CD4-positive, alpha-beta T cell treated with Interleukin-17A for 4 hours (primary cell): ENCODE measurements at places on chromosomes 11 and 22.

DNA sequence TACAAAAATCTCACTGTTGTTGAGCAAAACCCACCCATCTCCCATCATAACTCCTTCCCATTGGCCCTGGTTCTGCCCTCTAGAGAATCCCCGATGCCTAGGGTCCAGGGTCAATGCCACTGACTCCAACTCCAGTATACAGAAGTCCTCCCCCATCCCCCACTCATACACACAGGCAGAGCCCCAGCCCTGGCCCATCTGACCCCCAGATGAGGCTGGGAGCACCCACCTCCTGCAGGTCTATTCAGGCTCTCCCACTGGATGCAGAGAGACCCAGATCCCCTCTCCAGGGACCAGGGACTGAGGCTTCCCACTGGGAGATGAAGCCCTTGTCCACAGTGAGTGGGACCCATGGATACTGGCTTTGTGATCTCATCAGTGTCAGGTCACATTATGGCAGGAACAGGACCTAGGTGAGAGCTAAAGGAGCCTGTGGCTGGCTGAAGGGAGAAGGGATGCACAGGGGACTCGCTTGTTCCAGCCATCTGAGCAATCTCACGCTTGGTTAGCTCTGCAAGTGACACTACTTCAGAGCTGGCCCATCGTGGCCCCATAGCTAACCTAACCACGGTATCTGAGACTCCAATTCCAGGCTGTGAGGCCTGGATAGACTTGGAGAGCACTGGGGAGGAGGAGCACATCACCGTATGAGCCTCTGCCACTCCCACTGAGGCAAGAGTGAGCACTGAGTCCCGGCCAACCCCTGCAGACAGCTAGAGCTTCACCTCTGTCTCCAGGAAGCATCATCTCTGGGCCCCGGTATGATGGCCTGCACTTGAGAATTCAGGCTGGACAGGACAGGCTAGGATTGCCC, 35.7 kb downstream of the TRIM29 start:
- no peak for DNase-seq

DNA sequence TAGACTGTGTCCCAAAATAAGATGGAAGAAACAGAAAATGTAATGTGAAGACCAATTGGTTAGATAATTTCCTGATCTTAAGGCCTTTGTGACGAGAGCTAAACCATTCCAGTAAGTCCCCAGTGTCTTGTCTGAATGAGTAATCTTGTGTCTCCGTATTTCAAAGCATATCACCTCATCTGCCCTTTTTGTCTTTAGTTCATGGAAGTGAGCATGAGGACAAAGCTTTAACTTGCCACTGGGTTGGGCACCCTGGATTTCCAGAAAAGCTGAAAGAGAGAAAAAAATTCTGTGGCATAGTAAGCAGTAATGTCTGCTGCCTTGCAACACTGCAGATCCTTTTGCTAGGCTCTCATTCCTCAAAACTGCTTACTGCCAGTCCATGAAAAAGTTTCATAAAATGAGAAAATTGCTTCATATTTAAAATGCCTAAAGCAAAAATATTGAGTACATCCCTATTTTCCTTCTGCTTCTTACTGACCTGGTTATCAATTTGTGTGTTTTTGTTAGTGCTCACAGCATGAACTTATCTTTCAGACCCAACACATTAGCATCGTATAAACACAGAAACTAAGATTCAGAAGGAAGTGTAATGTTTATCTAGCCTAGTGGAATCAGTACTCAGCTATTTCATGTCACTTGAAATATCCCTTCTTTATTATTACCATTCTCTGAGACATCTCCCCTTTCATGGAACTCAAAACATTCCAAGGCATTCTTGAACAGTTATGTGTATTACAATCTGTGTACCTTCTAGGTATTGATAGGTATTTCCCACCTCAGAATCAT, 5.3 kb downstream of the CASP12 start:
- no peak for DNase-seq

DNA sequence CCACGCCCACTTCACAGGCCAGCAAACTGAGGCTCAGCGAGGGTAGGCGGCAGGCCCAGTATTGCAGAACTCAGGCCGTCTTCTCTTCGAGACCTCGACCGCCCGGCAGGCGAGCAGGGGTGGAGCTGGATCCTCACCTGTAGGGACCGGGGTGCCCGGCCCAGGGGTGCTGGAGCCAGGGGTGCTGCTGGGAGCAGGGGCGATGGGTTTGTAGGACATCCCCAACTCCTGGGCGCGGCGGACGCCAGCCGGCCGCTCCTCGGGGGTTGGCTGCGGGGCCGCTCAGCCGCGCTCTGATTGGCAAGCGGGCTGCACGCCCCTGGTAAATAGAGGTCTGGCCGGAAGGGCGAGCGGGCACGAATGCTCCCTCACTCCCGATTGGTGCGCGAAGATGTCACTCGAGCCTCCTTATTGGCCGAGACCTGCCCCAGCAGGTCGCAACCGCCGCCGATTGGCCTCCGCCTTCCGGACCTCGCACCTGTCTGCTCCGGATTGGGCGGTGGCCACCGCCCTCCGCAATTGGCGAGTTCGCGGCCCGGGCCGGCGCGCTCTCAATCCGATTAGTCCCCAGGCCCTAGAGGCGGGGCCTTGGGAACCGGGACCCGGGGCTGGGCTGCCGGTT, at the start of gene CDK2AP2:
CDK2AP2 (minus strand) TSS at position 299 of the 622 bp plus-strand sequence; CDS start at position 219, 80 bp downstream.
- peak; percentile 97 for DNase-seq

DNA sequence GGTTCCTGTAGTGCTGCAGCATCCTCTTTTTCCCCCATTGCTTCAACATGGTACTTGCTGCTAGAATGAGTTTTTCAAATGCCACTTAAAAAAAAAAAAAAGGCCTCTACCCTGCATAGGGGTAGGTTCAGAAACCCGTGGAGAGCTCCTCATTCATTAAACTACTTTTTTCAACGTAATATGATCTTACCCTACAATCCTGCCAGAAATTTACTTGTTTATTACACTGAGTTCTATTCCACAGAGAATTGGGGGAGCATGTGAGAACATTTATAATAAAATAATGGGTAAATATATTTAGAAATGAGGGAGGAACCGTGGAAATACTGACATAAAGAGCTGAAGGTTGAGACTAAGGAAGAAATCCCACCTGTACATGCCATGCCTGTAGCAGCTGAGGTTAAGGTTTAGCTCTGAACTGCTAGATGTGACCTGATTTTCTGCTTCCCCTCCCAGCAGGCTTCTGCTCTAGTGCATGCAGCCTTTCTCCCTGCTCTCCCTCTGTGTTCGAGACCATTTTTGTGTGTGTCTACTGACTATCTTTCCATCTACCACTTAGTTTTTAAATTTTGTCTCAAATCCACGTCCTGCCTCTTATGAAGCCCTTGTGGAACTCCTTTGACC, 225.7 kb downstream of the DDX10 start:
- DNase-seq: no peak

DNA sequence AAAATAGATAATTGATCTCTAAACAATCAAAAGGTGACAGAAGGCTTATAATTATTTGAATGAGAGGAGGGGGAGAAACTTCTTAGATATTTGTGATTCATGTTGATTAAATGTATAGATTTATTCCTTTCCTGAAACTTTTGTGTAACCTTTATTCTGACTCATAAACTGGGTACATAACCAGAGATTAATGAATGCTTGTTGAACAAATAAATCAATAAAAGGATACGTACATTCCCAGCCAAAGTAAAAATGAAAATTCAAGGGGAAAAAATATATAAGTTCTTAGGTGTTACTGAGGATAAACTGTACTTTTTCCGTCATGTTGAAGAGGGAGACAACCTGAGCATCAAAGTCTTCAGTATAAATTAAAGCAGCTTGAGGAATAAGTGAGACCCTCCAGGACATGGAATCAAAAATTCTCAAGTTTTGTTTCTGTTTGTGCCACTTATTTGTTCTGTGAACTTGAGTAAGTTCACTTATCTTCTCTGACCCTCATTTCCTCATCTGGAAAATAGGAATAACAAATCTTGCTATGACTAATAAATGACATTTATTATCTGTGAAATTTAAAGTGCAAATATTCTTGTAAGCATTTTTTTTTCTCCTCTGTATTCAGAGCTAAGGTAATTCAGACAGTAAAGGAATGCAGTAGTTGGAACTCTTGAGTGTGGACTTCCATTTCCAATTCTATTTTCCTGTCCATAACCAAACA, 195.4 kb downstream of the METTL15 start:
- no peak for DNase-seq

DNA sequence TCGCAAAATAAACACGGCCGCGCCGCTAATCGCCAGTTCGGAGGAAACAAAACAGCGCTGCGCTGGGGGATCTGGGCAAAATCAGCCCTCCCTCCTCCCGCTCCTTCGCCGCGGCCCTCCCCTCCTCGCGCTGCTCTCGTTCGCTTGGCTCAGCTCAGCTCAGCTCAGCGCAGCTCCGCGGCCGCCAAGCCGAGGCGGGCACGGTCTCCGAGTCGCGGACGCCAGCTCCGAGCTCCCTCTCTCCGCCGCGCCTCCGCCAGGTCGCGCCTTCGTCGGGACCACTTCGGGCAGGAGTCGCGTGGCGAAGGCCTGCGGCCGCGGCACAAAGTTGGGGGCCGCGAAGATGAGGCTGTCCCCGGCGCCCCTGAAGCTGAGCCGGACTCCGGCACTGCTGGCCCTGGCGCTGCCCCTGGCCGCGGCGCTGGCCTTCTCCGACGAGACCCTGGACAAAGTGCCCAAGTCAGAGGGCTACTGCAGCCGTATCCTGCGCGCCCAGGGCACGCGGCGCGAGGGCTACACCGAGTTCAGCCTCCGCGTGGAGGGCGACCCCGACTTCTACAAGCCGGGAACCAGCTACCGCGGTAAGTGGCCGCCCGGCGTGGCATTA, at the start of gene SPON1:
SPON1 (plus strand) TSS at position 162 of the 607 bp plus-strand sequence; CDS start at position 344, 182 bp downstream.
- DNase-seq: peak; percentile 57

GRCh38 chr11:64368673-64369074, 9.7 kb downstream of the RPS6KA4 start:
- no peak for DNase-seq

DNA sequence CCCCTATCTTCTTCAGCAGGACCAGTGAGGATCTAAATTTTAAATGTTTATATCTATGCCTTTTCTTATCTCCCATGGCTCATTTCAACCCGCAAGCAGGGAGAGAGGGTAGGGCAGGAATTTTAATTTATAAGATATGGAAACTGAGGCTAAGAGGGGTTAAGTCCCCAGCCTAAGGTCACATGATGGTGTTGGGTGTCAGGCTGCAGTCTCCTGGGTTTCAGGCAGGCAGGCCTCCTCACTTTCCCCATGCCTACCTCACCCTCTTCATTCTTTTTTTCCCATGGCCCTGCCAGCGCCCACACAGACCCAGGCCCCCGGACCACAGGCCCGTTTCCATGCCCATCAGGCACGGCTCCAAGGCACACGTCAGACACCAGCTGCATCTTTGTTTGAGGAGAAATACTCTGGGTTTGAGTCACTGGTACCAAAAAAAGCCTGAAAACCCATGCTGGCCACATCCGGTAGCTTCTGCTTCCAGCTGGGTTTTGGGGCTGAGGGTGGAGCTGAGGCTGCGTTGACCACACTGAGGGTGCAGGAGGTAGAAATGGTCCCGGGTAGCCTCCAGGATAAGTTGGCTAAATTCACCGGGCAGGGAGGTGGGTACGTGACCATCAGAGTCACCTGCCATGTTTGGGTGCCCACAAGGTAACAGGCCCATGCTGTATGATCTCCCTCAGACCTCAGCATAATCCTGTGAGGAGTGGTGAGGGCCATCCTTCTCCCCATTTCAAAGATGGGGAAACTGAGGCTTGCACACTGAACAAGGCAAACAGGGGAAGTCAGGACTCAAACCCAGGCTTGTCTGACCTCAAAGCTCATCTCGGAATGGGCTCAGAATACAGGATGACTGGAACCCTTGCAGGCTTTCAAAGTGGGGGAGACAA, 7.5 kb downstream of the CRYBB1 start:
- peak; percentile 32 for DNase-seq

- no peak for DNase-seq
Observed at GRCh38 chr11:107564877-107565218, 687 bp downstream of the ALKBH8 start.

DNA sequence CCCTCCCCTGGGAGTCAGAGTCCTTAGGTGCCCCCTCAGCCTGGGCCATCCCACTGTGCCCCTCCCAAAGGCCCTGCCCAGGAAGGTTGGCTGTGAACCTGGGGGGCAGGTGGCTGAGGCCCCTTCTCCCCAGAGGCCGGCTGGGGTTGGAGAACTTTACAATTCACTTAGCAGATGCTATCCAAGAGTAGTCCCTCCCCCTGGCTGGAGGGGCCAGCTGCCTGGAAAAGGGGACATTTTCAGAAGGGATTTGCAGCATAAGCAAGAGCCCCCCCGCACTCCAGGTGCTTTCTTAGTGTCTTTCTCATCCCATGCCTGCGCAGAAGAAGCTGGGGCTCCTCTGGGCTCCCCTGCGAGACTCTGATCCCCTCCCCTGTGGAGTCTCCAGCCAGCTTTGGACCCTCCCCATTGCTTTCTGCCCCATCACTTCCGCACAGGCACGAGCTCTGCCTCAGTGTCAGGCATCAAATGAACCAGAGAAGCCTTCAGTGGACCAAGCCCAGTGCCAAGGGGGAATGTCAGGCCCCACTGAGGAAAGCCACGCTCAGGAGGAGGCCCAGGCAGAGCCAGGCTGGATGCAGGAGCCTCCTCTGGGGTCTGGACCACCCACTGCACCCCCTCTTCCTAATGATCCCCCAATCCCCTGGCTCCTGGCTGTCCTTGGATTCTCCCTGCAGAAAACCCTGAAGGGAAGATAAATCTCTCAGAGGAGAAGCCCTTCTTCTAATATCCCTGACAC, 3.7 kb downstream of the SSTR3 start:
- DNase-seq: no peak

- no peak for DNase-seq
Observed at GRCh38 chr11:134521452-134522289, 109.6 kb upstream of the B3GAT1 start.

GRCh38 chr11:129279326-129280026, 87.4 kb upstream of the ARHGAP32 start:
- peak; percentile 83 for DNase-seq

DNA sequence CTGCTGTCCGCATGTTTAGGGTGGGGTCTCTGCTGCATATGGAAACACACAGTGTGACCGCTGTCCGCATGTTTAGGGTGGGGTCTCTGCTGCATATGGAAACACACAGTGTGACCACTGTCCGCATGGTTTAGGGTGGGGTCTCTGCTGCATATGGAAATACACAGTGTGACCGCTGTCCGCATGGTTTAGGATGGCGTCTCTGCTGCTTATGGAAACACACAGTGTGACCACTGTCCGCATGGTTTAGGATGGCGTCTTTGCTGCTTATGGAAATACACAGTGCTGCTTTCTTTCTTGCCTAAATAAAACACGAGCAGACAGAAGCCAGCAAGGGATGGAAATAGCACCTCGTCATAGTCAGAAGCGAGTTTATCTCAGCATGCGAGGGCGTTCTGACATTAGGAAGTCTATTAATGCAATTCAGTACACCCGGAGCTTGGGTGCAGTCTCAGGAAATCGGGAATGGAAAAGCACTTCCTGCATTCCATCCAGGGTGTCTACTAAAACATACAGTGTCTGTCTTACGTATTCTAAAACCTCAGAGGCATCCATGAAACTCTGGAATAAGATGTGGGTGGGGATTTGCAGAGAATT, 32.6 kb upstream of the TOLLIP start:
- DNase-seq: no peak

GRCh38 chr22:42307806-42308563, 37.5 kb upstream of the TCF20 start:
- DNase-seq: no peak
